Muscle of leg (tissue), 16 donors: ENCODE measurements at places on chromosomes 1 and 21. TPM values are rescaled to one million over a fixed set of nuclear protein-coding genes. Genes with fewer than 3 reads are reported as not detected.

Gene SPRR5
- not detected for total RNA-seq

Gene RGS1
- 3.0 TPM for total RNA-seq

DNA sequence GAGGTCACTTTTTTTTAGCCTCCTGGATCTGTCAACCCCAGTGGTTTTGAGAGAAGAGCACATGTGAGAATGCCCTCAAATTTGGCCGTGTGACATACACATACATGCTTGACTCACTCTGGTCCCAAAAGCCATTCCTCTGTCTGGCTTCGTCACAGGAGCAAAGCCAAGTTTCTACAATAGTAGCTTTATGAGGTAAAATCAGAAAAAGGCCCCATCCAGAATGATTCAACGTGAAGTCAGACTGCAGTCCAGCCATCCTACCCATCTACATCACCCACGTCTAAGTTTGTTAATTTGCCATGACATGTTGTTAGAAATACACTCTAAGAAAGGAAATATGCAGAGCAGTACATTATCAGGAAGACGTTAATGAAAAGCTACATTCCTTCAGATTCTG lies 245.2 kb downstream of the SDCCAG8 start:
- no peak overlapping the region for H3K27ac ChIP-seq
- DNase-seq: peak; percentile 42
- H3K27me3 ChIP-seq: no peaks in the 10 kb centered on the region
- no peak overlapping the region for H3K4me3 ChIP-seq

GRCh38 chr21:31708541-31708940 lies 23.4 kb downstream of the SCAF4 start:
- H3K27me3 ChIP-seq: no peaks in the 10 kb centered on the region
- no peak overlapping the region for H3K27ac ChIP-seq
- H3K4me3 ChIP-seq: no peak overlapping the region
- H3K4me1 ChIP-seq: no peaks in the 10 kb centered on the region
